ENCODE measurements at places on chromosomes 6 and 20.

GRCh38 chr6:98124171-98124570 lies 710.2 kb upstream of the POU3F2 start:
- no peak for DNase-seq

DNA sequence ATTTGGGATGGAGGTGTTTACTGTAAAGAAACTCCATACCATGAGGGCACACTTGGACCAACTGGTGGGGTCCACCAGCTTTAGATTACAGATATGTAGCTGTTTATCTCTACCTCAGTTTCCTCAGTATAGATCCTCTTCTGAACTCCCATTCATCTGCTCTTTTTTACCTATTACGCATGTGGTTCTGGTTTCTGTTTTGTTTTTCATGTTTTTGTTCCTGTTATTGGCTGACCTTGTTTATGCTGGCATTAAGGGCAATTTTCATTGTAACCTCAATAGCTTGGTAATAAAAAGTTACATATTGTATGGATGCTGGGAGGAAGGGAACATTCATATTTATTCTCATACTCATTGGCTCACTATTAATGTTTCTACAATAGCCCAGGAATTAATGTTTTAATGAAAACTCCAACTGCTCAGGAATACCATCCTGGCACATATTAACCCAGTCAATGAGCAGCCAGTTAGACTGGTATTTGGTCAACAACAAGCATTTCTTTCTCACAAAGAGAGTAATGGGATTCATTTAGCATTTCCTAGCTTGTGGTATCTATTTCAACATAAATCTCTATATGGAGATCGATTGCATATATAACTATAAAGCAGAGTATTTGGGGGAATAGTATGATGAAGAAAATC lies 83.8 kb upstream of the FAM184A start:
- no peak for DNase-seq

DNA sequence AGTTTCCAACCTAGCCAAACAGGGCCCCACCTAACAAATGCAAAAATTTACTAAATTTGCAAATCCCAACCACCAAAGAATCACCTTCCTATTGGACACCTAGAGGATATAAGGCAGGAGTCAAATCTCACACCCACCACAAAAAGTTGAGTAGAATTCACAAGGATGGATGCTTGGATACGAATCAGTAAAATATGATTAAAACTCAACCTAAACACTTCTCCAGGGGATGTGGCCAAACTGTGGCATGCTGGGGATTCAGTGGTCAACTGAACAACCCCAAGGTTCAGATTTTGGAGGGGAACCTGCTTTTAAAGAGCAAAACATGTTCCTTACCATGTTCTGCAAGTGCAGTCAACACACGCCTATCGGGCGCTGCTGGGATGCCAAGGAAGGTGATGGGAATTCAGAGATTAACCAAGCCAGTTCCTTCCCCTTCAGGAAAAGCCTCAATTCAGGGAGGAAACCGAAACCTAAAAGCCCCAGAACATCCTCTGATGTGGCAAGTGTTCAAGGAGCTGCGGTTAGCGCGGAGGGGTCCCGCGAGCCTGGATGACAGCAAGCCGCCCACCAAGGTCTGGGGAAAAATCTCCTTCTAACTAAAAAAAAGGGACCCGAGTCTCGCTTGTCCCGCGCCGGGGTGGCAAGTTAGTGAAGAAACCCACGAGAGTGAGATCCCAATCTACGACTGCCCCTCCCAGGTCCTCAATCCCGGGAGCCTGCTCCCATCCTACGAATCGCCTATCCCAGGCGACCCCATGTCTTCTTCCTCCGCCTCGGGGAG lies 902 bp downstream of the SAMHD1 start:
- peak; percentile 14 for DNase-seq

- DNase-seq, result no peak
These were observed 449.2 kb downstream of the GJA1 start for GRCh38 chr6:121884620-121885019.

DNA sequence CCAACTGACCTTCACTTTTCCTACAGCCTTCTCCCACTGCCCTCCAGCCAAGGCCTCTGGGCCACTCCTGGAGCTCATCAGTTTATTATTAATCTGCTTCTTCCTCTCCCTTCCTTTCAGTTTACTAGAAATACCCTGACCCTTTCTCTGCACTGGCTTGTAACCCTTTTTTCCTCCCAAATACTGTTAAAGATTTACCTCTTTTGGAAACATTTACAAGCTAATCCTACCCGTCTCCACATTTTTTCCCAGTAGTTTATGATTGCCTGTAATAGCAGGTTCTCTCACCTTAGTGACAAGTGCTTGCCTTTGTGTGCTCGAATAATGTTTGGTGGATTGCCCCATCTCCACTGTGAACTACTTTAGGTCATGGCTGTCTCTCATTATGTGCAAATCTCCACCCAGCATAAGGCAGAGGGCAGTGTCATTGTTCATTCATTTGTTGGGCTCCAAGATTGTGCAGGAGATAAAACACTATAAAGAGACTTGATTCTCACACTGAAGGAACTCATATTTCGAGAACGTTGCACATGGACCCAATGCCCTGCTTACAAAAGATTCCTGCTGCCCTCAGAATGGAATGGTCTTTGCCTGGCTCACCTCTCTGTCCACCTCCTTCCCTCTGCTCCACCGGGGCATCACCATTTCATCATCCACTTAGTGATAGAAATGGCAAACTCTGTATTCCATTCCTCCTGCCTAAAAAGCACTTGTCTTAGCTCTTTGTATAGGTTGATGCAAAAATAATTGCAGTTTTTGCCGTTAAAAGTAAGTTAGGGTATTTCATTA lies 491.1 kb downstream of the UTRN start:
- DNase-seq, result no peak

DNA sequence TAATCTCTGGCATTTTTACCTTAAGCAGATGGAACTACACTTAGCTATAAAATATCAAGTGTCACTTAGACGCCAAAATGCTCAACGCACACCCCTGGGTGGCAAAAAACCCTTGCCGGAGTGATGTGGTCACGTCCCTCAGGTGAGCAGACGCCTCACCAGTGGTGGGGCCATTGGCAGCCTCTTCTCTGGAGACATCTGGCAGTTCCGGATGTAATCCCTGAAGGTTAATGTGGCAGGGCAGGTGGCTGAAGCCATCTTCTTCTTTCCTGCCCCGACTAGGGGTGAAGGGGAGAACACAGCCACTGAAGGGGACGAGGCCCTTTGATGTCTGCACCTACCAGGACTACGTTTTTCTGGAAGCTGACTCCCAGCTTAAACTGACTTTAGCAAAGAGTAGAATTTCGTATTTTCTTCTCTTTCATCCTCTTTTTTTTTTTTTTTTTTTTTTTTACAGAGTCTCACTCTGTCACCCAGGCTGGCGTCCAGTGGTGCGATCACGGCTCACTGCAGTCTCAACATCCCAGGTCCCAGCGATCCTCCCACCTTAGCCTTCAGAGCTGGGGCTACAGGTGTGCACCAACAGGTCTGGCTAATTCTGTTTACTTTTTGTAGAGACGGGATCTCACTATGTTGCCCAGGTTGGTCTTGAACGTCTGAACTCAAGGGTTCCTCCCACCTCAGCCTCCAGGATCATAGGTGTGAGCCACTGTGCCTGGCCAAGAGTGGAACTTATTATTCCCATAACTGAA lies 152.1 kb downstream of the TTLL2 start:
- no peak for DNase-seq

GRCh38 chr20:7601431-7601830 lies 338.8 kb downstream of the HAO1 start:
- no peak for DNase-seq

GRCh38 chr6:46925563-46926253 lies 4.0 kb upstream of the ADGRF5 start:
- no peak for DNase-seq

DNA sequence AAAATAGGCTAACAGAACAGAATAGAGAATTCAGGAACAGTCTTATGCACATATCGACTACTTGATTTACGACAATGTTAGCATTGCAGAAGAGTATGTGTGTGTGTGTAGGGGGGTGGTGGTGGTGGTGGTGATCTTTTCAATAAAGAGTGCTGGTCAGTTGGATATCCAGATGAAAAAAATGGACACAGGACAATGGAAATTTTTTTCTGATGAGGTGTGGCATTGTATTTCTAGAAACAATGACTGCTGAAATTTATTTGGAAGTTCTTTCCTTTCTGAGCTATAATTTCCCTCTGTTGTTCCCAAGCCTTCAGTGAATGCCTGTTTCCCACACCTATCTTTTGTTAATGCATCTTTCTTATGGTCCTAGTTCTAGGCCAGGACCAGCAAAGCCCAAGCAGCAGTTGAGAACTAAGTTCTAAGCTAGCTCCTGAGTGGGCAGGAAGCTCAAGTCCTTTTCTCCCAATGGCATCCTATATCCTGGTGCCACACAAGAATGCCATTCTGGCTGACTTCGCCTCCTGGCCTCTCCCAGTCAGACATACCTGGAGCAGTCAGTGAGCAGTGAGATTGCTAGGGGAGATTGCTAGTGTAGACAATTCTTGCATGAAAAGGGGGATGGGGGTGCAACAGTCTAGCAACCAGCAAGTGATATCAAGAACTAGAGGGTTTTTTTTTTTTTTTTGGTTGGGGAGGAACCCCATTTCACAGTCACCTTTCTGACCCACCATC lies 1.2 kb upstream of the TOX2 start:
- no peak for DNase-seq

GRCh38 chr6:6707143-6707542 lies 118.6 kb downstream of the LY86 start:
- no peak for DNase-seq

GRCh38 chr20:33864324-33864963 lies 53.3 kb downstream of the CHMP4B start:
- DNase-seq, result no peak

GRCh38 chr6:67391955-67392354 lies 1243.1 kb upstream of the ADGRB3 start:
- no peak for DNase-seq

GRCh38 chr6:156313037-156313436 lies 464.1 kb upstream of the ARID1B start:
- no peak for DNase-seq

- DNase-seq, result no peak
These were observed 31.2 kb downstream of the TGM2 start for GRCh38 chr20:38133680-38134426.

DNA sequence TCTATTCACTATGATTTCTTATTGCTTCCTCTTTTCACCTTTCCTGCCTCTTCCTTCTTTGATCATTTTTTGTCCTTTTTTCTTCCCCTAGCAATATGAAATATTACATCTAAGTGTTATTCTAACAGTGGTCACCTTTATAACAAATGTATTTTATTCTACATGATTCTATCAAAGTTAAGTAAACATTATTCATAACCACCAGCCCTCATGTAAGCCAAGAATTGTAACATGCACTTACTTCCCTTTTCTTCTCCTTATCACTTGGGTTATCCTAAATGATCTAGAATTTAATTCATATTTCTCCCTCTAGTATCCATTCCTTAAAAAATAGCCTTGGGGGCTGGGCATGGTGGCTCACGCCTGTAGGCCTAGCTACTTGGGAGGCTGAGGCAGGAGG lies 88.3 kb upstream of the SLC22A23 start:
- no peak for DNase-seq

- DNase-seq, result no peak
These were observed 15.6 kb downstream of the MANBAL start for GRCh38 chr20:37305079-37305478.

- DNase-seq, result peak; percentile 61
These were observed 220.8 kb downstream of the TRDN start for GRCh38 chr6:123415844-123416468.

DNA sequence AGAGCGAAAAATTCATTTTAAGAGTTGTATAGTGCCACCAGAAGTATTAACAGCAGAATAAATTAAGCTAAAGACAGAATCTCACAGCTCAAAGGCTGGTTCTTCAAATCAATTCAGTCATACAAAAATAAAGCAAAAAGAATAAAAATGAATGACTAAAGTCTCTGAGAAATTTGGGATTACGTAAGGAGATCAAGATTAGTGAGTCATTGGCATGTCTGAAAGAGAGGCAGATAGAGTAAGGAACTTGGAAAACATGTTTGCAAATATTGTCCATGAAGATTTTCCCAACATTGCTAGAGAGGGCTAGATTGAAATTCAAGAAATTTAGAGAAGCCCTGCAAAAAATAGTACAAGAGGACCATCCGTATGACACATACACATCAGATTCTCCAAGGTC lies 1413.9 kb upstream of the ADGRB3 start:
- DNase-seq, result no peak

GRCh38 chr6:2863901-2864300 lies 22.2 kb upstream of the SERPINB1 start:
- no peak for DNase-seq

DNA sequence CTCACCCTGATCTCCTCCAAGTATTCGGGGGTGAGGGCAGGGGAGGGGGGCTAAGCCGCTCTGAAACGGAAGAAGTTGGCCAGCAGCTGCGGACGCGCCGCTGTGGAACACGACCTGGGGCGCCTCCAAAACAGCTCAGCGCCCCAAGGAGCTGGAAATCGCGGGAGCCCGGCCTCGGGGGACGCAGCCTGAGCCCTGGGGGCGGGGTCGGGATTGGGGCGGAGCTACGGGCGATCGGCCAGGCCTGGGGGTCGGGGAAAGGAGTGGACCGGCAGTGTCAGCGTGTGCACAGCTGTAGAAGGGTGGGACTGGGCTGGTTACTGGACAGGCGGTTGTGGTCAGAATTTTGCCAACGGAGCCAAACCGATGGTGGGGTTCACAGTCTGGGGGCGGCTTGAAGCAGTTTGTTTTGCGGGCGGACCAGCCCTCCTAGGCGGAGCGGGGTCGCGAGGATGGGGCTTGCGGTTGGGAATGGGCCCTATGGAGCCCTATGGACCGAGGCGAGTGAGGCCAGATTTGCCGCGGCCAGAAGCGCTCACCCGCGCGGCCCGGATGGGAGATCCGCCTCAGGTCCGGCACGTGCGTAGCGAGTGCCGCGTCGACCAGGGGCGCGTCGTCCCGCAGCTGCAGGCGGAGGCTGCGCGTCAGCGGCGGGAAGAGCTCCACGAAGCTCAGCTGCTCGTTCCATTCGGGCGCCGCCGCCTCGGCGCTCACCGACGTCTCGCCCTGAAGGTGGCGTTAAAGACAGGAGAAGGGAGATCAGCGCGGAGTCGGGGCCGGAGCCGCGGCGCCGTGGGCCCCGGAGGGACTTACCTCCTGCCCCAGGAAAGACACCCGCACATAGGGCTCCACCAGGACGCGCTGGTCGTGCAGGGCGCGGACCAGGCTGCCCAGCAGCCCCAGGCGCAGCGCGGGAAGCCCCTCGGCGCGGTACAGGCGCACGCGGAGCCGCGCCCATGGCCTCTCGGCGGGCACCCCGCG lies 14.3 kb upstream of the SPAG4 start:
- DNase-seq, result peak; percentile 56

- no peak for DNase-seq
These were observed 248.4 kb upstream of the IRAK1BP1 start for GRCh38 chr6:78618970-78619369.

GRCh38 chr6:130997061-130997753 lies 65.8 kb downstream of the EPB41L2 start:
- DNase-seq, result no peak

GRCh38 chr6:45640081-45640491 lies 262.4 kb upstream of the SUPT3H start:
- no peak for DNase-seq

- DNase-seq, result no peak
These were observed 74.7 kb upstream of the TNFAIP3 start for GRCh38 chr6:137792160-137793033.

DNA sequence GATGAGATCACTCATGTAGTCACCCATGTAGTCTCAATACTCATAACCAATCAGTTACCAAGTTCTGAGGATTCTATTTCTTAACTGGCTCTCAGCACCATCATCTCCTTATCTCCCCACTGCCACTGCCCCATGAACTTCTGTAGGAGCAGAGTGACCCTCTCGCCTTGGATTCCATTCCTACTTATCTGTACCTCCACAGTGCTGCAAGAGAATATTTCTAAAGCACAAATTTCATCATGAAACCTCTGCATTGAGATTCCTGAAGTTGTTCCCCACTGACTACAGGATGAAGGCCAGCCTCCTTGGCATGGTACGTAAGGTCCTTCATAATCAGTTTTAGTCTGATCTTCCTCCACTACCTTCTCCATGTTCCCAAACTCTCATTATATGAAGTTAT lies 34.8 kb downstream of the BACH2 start:
- no peak for DNase-seq

Data from neural crest cell (in vitro differentiated cells).